ENCODE measurements at places on chromosomes 16 and 17.

DNA sequence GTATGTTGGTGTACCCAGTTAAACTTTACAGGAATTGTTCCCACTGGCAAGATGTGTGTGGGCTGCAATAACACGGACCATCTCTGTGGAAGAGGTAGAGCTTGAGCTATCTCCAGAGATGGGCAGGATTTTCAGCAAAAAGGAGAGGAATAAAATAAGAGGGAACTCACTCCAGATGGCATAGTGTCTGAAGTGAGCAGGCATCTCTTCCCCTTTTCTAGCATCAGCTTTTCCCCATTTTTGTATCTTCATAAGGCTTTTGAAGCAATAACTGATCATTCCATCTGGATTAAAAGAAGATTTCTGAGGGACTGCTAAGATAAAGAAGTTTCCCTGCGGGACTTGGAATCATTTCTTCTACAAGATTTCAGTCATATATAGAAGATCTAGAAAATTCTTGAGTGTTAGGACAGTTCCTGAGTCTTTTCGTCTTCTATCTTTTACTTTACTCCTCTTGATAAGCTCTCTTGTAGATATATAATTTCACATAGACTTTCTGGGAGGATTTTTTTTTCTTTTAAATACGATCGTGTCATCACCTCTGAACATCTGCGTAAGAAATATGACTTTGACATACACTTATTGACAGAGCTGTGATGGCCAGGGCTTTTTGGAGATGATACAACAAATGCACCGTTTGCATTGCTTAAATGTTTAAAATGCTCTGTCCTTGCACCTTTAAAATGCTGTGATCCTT lies 2.1 kb downstream of the CPD start:
- no peak for DNase-seq

DNA sequence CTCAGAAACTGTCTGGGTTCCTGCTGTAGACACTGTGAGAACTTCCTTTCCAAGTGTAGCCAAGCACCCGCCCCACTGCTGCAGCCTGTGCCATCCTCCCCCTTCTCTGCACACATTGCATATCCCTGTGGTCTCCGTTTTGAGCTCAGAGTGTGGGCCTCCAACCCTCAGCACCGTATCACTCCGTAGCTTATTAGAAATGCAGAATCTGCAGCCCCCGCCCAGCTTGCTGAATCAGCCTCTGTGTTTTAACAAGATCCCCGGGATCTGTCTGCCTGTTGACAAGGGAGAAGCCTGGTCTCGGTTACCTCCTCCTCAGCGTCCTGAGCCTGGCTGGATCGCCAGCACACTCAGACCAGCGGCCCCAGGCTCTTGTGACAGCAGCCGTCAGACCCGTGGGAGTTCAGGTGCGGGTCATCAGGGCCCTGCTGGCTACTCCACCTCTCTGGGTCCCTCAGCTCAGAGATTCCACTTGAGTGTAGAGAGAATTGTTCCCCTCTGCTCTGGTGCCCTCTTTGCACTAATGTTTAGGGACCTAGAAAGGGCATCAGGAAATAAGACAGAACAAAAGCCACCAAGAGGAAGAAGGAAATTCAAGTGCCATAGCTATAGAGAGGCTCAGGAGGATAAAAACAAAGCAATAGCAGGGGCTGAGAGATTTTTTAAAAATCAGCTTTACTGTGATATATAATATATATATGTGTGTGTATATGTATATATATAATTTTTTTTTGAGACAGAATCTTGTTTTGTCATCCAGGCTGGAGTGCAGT lies 92.3 kb downstream of the PITPNC1 start:
- DNase-seq = no peak

DNA sequence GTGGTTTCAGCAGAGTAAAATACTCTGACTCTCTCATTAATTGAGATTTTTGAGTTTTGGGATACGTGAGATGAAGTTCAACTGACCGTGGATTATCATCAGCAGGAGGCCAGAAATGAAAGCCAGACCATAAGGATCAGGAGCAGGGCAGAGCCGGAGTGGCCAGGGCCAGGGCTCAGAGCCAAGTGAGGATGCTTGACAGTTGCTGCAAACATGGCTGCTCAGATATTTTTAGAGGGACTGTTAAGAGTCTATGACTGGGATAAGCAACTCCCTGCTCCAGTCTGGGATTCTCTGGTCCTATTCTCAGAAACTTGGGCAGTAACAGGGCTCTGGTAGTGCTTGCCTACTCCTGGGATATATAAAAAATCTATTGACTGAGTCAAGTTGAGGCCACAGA lies 17.6 kb upstream of the CDH13 start:
- no peak for DNase-seq

DNA sequence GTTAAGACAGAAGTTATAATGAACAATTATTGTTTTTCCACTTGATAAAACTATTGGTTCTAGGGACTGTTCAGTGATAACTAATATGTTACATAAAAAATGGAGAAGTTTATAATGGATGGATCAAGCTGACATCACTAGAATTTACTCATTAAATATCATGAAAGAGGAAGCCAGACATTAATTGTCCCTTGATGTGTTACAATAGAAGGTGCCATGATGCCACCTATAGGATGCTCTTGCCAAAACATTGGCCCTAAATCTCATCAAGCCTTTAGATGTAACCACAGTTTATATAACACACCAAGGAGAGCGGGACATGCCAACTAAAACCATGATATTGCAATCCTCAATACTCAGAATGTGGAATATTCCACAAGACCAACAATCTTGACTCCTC lies 147.9 kb upstream of the MON1B start:
- no peak for DNase-seq

- DNase-seq = no peak
Measured at GRCh38 chr16:85931596-85932402, 32.8 kb downstream of the IRF8 start.

DNA sequence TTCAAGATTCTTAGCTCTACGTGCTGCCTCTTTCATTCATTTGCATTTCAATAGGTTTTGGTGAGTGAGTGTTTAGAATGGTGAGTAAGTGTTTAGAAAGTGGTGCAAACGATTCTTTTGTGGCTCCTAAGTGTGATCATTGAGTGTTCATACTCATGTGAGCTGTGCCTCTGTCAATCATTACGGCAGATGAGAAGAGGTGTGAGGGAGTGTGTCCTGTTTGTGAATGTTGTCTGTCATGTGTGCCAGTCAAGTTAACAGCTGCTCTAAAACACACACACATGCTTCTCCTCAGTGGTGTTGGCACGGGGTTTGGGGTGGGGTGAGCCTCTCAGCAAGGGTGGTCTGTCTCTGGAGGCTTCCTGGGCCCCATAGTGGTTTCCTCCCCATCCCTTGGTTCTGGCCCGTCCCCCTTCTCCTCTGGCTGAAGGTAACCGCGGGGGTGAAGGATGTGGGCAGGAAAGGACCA lies 11.4 kb downstream of the MYL4 start:
- DNase-seq = no peak

DNA sequence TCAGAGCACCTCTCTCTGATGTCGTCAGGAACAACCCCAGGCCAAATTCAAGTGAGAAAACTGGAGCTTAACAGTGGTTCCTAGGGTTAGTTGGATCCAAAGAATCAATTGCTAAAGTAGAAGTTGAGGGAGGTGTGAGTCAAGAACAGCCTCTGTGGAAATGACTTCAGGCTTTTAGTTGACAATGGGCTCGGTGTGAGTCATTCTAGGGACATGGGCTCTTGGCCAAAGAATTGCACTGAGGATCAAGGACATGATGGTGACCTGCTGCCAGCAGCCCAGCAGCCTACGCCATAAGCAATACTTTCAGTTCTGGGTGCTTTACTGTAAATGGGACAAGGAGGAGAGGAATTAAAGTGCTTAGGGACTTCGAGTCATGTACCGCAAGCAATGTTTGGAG lies 32.1 kb upstream of the SMURF2 start:
- no peak for DNase-seq

- no peak for DNase-seq
Measured at GRCh38 chr16:60304720-60305119, 1570.6 kb upstream of the GOT2 start.

GRCh38 chr17:557371-557770 lies 157.3 kb downstream of the VPS53 start:
- no peak for DNase-seq

- DNase-seq = no peak
Measured at GRCh38 chr17:48522031-48522653, 8.7 kb downstream of the HOXB1 start.

GRCh38 chr17:47850692-47851573 lies at the start of gene SP6:
TSS of gene SP6 (minus strand) at chr17:47851163. CDS start at chr17:47848429, 2,734 bp downstream.
- no peak for DNase-seq

- DNase-seq = no peak
Measured at GRCh38 chr16:70728150-70728549, 42.3 kb upstream of the MTSS2 start.

DNA sequence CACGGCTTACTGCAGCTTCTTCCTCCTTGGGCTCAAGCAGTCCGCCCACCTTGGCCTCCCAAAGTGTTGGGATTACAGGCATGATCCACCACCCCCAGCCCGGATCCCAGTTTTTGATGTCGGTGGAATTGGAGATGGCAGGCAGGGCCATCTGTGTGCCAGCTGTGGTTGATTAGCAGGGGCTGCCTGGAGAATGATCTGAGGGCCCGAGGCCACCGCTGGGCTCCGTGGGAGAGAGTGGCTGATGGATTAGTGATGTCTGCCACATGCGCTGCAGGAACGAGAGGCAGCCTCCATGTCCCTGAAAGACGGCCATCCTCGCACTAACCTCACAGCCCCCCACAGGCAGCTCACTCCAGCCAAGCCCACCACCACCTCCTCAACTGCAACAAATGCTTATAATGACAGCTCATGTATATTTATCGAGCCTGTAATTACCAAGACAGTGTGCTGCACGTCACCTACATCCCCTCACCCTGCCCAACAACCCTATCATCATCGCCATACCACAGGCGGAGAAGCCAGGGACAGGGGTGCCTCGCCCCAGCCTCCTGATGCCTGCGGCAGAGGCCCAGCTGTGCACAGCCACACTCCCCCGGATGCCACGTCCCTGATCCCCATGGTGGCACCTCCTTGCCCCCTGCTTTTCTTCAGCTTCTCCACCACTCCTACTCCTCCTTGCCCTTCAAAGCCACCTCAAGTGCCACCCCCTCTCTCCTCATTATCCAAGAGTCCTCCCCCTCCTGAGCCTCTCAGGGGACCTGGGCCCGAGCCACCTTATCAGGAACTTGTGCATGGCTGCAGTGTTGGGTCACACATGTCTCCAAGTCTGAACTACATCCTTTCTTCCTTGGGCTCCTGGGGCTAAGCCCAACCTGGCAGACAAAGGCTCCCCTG lies 33.2 kb downstream of the ACTG1 start:
- no peak for DNase-seq

- no peak for DNase-seq
Measured at GRCh38 chr17:69722518-69722917, 308.0 kb downstream of the MAP2K6 start.

DNA sequence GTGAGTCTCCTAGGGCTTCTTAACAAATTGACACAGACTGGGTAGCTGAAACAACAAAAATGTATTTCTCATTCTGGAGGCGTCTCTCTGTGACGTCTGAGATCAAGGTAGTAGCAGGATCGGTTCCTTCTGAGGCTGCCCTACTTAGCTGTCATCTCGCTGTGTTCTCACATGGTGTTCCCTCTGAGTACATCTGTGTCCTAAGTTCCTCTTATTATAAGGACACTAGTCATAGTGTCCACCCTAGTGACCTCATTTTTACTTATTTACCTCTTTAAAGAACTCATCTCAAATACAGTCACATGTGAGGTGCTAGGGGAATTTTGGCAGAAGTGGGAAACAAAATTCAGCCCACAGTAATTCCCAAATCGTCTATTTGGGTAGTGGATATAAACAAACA lies 529.1 kb downstream of the NPIPA7 start:
- DNase-seq = no peak

DNA sequence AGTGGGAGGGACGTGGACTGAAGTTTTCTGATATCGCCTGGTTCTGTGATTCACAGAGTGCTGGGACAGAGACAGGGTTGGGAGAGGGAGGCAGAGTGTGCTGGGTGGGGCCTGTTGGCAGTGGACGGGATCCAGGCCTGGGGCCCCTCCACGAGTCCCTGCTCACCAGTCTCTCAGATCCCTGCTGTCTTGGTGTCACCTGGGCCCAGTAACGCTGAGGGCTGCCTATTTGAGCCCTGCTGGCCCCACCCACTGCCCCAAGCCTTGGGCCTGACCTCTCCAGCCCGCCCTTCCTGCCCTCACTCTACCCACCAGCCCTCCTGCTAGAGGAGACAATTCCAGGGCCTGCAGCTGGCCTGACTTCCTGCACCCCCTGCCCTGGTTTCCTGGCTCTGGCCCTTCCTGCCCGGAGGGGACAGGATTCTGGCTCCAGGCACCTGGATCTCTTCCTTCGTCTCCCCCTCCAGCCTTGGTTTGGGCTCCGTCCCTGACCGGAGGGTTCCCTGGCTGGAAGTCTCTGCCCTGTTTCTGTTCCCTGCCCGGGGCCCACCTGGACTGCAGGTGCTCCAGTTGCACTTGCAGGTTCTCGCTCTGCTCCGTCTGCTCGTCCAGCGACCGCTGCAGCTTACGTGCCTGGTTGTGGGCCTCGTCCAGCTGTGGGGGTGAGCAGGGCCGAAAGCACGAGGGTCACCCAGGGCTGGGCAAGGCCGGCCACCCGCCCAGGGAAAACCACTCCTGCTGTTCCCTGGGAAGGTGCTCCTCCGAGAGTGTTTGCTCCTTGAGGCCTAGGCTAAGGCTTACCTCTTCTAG lies 21.4 kb downstream of the CCDC102A start:
- no peak for DNase-seq

DNA sequence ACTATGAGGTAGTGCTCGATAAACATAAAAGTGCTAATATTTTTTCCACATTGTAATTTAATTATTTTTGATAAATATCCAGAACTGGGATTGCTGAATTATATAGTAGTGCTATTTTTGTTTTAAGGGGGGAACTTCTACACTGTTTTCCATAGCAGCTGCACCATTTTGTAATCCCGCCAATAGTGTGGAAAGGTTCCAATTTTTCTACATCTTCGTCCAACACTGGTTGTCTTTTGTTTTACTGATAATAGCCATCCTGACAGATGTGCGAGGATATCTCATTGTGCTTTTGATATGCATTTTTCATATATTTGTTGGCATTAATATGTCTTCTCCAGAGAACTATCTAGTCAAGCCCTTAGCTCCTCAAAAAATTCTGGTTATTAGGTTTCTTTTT lies 259.6 kb upstream of the KCNJ16 start:
- no peak for DNase-seq

- no peak for DNase-seq
Measured at GRCh38 chr17:79401704-79402674, 208.9 kb downstream of the RBFOX3 start.

DNA sequence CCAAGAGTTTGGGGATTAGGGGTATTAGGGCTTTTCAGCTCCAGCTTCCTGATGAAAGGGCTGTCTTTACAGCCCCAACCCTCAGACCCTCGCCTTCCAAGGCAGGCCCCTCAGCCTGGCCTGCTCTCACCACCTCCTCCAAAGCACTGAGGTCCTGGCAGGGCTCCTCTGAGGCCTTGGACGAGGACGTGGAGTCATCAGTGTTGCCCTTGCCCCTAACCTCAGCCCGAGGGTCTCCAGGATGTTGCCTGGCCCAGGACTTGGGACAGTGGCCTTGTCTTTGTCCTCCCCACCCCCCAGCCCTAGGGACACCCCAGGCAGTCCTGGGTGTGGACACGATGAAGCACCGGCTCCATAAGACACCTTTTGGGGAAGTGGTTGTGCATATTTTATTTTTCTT lies 28.2 kb downstream of the B9D1 start:
- no peak for DNase-seq
